HT-29 (cell line): ENCODE measurements at places on chromosomes 2 and 18.
A peak's percentile ranks its signal among the peaks of the same experiment; 100 is the strongest.

DNA sequence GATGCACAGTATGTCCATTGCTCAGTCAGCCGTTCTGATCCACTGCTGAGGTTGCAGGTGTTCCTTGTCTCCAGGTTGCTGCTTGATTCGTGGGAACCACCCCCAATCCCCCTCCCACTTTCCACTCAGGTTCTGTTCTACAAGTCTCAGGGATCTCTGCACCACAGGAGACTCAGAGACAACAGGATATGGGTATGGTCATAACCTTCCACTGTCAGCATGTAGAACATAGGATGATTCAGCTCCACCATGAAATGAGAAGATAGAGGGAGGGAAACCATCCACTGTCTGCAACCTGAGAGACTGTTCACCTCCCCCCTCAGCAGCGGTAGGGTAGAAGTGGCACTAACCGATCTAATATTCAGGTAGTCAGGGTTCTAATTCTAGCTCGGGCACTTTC lies 19.0 kb upstream of the KLF7 start:
- DNase-seq, result no peak

DNA sequence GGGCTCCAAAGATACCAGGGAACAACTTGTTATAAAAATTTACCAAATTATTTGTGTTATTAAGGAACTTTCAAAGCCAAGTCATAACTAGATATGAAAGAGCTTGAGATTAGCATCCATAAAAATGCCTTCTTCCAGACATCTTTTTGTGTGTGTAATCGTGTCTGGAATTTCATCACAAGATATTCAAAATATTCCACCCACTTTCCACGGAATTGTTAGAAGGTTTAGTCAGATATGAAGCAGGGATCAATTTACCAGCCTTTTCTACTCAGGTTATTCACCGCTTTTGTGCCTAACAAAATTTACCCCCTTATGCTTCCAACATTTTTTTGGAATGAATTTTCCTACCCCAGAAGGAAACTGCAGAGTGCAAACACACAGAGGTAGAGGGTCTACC lies 130.2 kb upstream of the ACVR2A start:
- DNase-seq, result no peak

- DNase-seq, result no peak
Measured at GRCh38 chr2:229388731-229389130, 117.6 kb upstream of the PID1 start.

DNA sequence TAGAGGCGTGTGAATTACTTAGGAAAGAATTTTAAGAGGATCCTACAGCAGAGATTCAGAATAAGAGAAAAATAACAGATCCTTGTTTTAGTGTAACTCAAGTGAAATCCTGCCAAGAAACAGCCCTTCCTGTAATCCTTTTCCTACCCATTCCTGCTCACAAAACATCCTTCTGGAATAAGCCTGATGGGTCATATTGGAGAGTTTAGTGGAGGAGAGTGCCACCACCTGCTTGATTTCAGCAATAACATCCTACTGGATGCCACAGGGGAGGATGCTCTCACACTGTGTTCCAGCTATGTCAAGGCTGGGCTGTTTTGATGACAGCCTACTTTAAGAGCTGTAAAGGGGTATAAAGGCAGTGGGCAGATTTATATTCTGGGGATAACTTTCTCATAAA lies 54.8 kb upstream of the CCDC178 start:
- DNase-seq, result peak; percentile 21

DNA sequence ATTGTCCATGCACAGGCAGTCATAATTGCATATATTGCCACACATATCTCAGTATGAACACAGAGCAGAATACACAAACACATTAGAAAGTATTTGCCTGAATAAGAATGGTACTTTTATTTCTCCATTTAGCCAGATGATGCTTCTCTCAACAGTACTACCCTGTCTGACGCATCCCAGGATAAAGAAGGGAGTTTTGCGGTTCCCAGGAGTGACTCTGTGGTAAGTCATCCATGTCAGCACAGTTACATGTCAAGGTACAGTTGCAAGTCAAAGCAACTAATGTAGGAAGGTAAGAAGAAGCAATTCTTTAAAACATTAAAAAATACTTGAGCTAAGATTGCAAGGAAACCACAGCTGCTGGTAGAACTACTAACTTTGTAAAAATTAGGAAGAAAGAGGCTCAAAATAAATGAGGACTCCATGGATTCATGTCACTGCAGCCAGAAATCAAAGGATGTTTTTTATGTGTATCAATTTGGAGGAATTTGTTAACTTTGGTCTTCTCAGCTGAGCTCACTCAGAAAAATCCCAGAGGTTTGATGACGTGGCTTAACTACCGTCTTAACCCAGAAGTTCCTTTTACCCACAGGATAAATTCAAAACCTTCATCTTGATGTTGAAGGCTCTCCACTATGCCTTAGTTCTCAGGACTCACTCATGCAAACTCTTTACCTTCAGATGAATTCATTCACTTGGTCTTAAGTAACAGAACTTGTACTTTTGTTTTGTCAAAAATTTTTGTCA lies 130.3 kb downstream of the ARHGAP28 start:
- no peak for DNase-seq

DNA sequence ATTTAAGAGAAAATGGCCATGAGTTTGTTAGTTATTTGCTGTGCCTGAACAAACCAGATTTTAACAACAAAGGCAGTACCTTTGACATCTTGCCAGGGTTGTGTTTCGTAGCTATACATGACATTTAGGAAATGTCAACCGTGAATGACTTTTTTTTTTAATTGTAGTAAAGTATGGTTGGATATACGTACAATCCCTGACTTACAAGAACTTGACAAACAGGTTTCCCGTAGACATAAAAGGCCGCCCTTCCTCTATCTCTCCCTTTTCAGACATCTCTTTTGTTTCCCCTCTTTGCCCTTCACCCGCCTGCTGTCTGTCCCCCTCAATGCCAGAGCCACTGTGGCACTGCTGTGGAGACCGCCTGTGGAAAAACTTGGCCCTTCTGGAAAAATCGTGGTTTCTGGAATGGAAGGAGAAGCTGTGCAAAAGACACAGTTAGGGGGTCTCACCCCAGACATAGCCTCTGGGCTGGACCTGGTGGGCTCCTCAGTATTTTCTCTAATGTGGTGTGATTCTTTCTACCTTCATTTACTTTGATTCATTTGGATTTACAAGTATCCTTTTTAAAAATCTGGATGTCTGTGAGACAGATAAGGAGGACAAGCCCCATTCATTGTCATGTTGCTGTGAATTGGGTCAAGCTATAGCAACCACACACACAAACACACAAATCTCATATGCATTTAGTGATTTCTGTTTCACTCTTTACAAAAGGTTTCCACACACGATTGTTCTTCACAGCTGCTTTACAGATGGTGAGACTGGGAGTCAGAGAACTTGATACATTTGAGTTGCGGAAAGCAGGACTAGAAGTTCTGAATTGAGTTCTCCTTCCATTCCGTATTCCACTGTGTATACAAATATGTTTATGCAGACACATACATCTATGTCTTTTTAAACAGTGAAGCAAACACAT lies 48.6 kb downstream of the SPATS2L start:
- DNase-seq, result peak; percentile 37

DNA sequence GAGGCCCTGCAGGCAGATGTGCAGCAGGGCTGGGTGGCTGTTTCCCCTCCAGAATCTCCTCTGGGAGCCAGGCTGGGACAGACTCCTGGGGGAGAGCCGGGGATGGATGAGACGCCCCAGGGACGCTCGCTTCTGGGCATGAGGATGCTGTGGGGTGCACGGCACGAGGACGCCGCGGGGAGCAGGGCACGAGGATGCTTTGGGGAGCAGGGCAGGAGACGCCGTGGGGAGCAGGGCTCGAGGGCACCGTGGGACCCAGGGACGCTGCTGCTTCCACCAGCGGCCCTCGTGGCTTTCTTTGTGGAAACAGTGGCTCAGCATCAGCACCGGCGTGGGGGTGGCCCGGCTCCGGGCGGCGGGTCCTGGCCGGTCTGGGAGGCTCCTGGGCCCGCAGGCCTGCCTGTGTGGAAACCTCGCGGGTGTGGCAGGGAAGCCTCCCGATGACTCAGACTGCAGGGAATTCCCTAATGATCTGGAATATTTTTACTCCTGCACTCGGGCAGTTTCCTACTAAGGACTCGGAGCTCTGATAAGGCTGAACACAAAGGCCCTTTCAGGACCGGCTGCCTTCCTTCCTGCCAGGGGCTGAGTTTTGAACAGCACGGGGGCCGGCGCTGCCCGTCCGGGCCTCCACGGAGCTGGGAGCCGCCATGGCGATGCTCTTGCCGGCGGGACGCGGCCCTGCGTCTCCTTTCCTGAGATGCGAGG lies 62.6 kb downstream of the NFATC1 start:
- peak; percentile 4 for DNase-seq

- DNase-seq, result peak; percentile 26
Measured at GRCh38 chr2:73985308-73986084, 786 bp downstream of the TET3 start.

DNA sequence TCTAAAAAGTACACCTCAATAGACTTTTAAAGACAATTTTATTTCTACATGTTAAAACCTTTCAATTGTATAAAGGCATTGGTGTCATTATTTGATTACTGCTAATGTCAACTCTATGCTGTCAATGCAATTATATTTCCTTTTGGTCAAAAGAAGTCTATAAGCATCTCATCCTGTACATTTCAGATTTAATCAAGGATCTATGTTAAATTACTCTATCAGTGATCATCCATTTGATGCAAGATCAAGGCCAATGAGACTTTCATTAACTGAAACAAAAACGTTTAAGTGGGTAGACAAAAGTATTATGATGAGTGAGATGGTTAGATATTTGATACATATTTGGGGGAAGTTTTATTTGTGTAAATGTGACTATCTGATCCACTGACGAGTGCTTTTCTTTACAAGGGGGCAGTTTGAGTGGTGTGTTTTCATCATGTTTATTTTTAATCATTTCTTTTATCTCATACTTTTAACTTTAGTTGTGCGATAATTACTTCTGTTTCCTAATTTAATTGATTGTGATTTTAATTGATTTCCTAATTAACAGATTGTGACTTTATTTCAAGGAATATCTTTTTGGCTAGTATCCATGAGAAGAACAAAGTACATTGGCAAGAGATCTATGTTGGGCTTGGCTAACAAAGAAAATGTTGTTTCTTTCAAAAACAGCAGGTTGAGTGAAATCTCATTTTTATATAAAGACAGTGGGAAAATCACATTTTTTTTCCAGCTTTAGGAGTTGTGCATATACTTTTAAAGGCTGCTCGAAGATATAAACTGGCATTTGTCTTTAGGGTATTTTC lies 1.1 kb downstream of the ARHGAP28 start:
- no peak for DNase-seq

DNA sequence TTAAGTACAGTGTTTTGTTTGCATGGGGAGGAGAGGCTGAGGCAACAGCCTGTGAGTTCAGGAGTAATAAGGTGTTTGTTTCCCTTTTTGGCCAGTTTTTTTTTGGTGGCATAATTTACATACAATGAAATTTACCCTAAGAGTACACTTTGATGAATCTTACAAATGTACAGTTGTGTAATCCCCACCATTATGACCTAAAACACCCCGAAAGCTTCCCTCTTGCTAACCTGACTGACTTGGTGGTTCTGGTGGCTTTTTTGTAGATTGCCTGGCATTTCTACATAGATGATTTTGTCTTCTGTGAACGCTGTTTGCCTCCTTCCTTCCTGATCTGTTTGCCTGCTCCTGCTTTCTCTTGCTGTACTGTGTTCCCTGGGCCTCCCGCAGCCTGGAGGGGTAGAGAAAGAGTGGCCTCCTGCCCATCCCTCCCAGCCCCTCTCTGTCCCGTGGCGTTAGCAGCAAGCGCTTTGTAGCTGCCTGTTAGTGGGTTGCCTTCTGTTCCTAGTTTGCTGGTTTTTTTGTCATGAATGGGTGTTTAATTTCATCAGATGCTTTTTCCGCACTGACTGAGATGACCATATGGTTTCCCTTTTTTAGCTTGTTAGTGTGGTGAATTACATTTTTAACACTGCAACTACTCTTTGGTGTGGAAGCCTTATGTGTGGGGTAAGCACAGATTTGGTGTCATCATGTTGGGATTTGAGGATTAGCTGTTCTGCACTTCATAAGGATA lies 32.1 kb downstream of the ASAP2 start:
- DNase-seq, result no peak
